ENCODE measurements at places on chromosomes 12 and 14.

- no peak for DNase-seq
Observed at GRCh38 chr12:3014641-3015040, 55.4 kb downstream of the TEAD4 start.

DNA sequence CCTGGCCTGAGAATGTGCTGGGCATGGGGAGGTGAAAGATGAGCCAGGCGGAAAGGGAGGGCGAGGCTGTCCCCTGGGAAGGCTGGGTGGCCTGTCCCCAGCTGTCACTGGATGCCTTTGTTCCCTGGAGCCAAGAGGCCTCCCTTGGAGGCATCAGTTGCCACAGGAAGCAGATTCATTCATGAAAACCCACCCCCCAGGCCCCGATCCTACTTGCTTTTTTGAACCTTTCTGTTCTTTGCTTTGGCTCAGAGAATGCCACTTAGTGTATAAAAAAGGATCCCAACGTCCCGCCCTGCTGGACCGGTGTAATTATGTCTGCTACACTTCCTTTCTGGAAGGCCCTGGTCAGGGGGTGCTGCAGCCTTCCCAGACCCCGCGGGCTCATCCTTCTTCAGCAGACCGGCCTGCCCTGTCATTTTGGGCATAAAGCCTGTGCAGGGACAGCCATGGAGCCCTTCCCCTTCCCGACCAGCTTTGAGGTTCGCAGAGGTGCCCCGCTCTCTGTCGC lies 220.2 kb downstream of the SLC41A2 start:
- DNase-seq = no peak

- DNase-seq = no peak
Observed at GRCh38 chr14:54010981-54011380, 54.4 kb upstream of the BMP4 start.

- no peak for DNase-seq
Observed at GRCh38 chr12:88544991-88545980, 35.0 kb downstream of the KITLG start.

- no peak for DNase-seq
Observed at GRCh38 chr12:14928931-14929330, 9.4 kb downstream of the ERP27 start.

- no peak for DNase-seq
Observed at GRCh38 chr12:95574799-95575452, 23.6 kb upstream of the USP44 start.

- DNase-seq = no peak
Observed at GRCh38 chr12:95740751-95741150, 49.8 kb downstream of the NTN4 start.

DNA sequence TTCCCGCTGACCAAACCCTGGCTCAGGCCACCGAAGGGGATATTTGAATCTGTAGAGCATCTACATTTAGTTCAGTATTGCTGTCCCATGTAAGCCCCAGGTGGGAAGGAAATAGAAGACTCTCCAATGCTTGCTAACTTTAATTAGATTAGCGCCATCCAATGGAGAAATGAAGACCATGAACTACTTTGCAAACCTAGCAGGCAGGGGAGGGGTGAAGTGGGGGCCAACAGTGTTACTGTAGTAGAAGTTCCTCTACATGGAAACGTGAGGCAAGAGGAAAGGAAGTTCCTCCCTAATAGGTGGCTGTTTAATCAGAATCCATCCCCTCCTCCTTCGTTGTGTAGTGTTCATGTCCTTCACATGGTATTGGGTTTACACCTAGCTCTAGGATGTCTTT lies 9.3 kb upstream of the DENND5B start:
- DNase-seq = no peak

DNA sequence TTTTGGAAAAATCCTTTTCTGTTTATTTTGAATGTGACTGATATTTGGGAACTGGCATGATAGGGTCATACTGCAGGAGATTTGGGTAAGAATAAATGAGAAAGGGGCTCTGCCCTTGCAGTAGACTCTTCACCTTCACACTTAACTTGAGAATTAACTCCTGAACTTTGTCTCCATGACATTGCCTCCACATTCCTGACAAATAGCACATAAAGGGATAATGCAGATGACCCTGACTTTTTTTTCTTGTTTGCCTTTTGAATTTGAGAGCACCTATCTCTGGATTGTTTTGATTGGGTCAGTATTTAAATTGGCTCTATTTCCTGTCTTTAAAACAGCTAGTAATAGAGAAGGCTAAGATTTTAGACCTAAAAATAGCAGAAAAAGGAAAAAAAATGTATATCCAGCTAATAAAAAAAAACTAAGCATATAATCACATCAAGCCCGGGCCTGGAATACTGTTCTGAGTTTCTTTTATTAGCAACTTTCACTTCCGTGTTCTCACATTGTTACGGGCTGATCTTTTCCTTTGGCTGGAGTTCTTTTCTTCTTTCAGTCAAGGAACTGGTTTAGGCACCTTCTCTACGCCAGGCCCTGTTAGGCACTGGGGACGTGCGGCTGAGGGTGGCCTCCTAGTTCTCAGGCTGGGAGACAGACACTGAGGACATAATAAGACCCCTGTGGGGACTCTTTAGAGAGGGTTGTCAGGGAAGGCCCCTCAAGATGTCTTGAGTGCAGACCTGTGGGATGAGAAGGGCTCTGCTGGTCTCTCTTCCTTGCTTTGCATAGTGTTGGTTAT lies 53.1 kb upstream of the GNPNAT1 start:
- no peak for DNase-seq

GRCh38 chr14:64364907-64365306 lies 23.2 kb upstream of the MTHFD1 start:
- DNase-seq = no peak

GRCh38 chr12:13707829-13708228 lies 273.6 kb downstream of the GRIN2B start:
- DNase-seq = no peak

DNA sequence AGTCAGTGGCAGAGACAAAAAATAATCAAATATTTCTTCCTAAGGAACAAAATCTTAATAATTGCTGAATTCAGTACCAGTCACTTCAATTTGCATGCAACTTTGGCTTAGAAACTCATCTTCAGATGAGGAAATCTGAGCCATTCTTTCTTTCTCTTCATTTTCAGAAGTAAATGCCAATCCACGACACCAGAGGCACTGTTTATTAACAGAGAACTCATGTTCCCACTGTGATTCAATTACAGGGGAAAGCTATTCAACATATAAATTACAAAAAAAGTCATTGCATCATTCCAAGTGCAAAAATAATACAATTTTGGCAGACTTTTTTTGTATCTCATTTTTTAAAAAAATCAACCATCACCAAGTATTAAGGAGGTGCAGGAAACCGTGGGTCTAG lies 816.1 kb upstream of the TMEM132C start:
- no peak for DNase-seq
